ENCODE measurements at places on chromosomes 4 and X. TPM values are rescaled to one million over a fixed set of nuclear protein-coding genes. Genes with fewer than 3 reads are reported as not detected.

GRCh38 chr4:146096371-146096770, 79.1 kb upstream of the LSM6 start:
- no peak for DNase-seq
- no peak overlapping the region for H3K27ac ChIP-seq
- H3K4me1 ChIP-seq: peaks cover 4% of the 10 kb centered on the region
- H3K4me3 ChIP-seq: no peak overlapping the region

DNA sequence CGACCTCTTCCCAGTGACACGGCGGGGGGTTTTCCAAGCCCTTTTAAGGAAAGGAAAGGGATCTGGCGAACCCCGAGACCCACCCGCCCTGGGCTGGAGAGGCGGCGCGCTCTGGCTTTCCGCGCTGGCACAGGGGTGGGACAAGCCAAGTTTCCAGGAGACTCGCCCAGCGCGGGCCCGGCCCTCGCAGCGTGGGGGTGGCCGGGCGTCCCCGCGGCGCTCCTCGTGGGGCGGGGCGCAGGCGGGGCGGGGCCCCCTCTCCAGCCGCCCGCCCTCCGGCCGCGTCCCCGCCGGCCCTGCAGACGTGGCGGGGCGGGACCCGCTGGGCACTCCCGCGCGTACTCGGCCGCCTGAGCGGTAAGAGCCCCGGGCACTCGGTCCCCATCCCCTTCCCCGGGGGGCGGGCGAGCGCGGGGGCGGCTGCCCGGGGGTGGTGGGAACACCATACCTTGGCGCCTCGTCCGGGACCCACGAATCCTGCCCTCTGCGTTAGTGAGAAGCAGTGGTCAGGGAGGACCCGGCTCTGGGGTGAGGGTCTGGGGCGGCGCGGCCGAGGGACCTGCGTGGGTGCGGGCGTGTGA, at the start of gene FAM114A1:
FAM114A1 (plus strand) TSS at position 329 of the 581 bp plus-strand sequence. CDS start 10,273 bp downstream, outside the sequence.
- H3K27me3 ChIP-seq: peaks cover 3% of the 10 kb centered on the region
- no peak within 1 kb of the TSS for H3K27ac ChIP-seq
- peak within 1 kb of the TSS; percentile 80 for H3K4me3 ChIP-seq
- peaks cover 2% of the 10 kb centered on the region for H3K36me3 ChIP-seq

DNA sequence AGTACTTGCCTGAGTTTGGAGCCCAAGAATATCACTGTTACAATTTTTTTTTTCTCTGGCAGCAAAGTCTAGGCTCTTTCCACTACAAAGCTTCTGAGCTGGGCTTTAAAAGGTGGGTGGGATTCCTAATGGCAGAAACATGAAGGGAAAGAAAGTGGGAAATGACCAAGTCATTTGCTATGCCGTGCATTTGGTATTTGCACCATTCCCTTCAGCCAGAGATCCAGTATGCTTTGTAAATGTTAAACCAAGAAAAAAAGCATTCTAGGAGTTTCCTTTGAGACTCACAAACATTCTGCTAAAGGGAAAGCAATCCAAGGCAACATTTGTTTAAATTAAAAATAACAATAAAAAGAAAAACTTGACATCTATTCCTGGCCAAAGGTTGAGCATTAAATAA, 451.2 kb downstream of the RAB28 start:
- no peak for DNase-seq
- no peak overlapping the region for H3K27ac ChIP-seq
- no peaks in the 10 kb centered on the region for H3K27me3 ChIP-seq
- H3K4me3 ChIP-seq: no peak overlapping the region
- H3K36me3 ChIP-seq: no peaks in the 10 kb centered on the region

The HS3ST1 gene
- total RNA-seq: 0.51 TPM

DNA sequence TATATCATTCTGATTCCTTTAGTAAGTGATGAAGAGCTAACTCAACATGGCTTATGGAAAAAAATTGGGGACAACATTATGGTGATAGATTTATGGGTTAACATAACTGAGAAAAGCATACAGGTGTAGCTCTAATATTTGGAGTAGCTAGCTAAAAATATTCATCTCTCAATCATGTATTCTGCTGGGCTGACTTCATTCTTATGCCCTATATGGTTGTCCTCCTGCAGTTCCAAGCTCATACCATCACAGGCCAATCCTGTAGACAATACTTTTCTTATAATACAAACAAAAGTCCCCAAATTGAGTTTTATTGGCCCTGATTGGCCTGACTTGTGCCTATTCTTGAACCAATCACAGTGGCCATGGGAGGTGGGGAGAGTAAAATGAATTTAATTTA, 6.7 kb upstream of the FAM241A start:
- H3K27me3 ChIP-seq: peaks cover 2% of the 10 kb centered on the region
- H3K4me1 ChIP-seq: peaks cover 1% of the 10 kb centered on the region
- H3K4me3 ChIP-seq: no peak overlapping the region
- DNase-seq: no peak

- no peak overlapping the region for H3K4me3 ChIP-seq
- no peak overlapping the region for H3K27ac ChIP-seq
- H3K4me1 ChIP-seq: no peaks in the 10 kb centered on the region
Measured at GRCh38 chr4:11368701-11369115, 60.0 kb downstream of the HS3ST1 start.

The SSX4 gene
- not detected for total RNA-seq

GRCh38 chr4:139555705-139556070, 331 bp downstream of the SETD7 start:
- peak; percentile 12 for DNase-seq
- peaks cover 53% of the 10 kb centered on the region for H3K4me1 ChIP-seq
- H3K4me3 ChIP-seq: peak overlapping the region; percentile 93
- no peaks in the 10 kb centered on the region for H3K36me3 ChIP-seq

GRCh38 chrX:102654696-102655095, 3.4 kb downstream of the GPRASP1 start:
- no peak for DNase-seq
- no peak overlapping the region for H3K27ac ChIP-seq
- H3K36me3 ChIP-seq: no peaks in the 10 kb centered on the region

DNA sequence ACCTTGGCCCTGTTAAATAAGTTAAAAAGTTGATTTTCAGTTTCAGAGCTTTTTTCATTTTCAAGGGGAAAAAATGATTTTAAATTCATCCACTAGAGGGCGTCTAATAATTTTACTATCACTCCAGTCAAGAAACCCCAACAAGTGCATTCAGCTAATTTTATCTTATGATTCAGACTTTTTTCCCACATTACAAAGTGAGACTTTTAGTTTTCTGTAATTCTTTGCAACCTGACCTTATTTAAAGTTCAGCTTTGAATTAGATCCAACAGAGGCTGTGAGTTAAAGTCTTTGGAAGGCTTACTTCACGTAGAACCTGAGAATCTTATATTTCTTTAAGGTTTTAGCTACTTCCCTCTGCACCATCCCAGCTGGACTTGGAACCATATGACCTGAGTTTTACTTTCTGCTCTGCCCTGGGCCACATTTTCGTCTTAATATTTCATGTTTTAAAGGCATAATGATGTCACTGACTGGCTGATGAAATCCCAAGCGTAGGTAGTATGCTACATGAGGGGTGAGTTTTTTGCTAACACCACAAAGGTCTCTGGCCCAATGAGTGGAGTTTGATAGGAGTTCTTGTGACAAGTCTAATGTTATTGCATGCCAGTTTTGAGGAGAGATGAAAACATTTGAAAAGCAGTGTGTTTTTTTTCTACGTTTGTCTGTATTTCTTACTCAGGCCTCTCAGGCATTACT, 7.2 kb downstream of the GNRHR start:
- peaks cover 2% of the 10 kb centered on the region for H3K36me3 ChIP-seq
- no peak overlapping the region for H3K4me3 ChIP-seq
- H3K4me1 ChIP-seq: peaks cover 13% of the 10 kb centered on the region
- H3K27ac ChIP-seq: no peak overlapping the region
- H3K27me3 ChIP-seq: no peaks in the 10 kb centered on the region

DNA sequence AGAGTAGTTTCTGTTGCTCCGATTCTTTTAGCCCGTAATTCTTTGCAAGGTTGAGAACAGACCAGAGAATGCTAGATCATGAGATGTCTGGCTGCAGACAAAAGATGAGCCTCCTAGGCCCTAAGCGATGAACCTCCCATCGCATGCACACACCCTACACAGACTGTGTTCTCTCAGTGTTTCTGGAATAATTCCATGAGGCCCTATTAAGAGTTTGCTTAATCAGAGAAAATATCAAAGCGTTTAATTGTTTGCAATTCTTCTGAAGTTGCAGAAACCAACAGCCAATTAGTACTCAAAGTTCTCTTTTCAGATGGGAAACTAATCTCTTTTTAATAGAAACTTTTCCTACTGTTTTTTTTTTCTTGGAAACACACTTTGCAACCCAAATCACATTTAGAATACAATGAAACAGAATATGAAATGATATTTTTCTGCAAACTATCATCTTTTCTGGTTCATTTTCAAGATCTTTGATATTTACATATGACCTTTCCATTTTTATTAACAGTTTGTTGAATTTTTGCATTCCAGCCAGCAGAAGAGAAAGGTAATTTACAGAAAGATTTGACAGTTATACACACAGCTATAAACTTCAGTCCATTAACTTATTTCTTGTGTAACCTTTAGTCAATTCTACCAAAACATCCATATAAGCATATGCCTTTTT, 1525.6 kb downstream of the ARAP2 start:
- no peaks in the 10 kb centered on the region for H3K4me1 ChIP-seq
- no peak overlapping the region for H3K4me3 ChIP-seq

DNA sequence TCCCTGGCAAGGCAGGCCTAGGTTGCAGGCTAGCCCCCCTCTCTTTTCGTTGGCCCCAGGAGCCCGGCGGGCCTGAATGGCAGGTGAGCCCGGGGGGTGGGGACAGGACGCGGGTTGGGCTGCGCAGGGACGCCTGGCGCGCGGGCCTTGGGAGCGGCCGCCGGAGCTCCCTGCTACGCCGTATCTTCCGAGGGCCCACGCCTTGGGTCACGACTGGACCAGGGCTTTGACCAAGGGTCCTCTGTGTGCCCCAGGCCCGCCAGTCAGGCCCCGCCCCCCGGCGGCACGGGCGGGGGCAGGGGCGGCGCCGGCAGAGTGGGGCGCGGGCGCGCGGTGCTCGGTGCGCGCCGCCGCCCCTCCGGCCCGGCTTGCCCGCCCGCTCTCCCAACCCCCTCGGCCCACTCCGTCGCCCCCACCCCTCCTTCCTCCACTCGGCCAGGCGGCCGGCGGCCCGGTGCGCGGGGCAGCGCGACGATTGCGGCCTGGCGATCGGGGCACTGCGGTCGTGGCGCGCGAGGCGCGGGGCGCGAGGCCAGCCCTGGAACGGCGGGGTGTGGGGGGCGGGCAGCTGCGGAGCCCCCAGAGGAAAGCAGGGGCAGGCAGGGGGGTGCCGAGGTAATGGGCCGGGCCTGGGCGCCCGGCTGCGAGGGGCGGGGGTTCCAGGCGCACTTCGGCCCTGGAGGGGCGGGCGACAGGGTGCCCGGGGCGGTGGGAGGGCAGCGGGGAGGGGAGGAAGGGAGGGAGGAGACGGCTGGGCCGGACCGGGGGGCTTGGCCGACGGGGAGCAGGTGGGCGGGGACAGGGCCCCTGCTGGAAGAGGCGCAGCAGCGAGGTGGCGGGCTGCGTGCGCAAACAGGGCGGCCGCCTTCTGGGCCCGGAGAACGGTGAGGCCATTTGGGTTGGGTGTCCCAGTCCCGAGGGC, at the start of gene PRRG3:
PRRG3 (plus strand) TSS at position 798 of the 922 bp plus-strand sequence. CDS start 3,357 bp downstream, outside the sequence.
- H3K36me3 ChIP-seq: no peaks in the 10 kb centered on the region
- H3K27me3 ChIP-seq: peaks cover 2% of the 10 kb centered on the region
- DNase-seq: no peak
- no peak within 1 kb of the TSS for H3K4me3 ChIP-seq

The TLR1 gene
- total RNA-seq: 1.9 TPM

The TBX22 gene
- not detected for total RNA-seq

DNA sequence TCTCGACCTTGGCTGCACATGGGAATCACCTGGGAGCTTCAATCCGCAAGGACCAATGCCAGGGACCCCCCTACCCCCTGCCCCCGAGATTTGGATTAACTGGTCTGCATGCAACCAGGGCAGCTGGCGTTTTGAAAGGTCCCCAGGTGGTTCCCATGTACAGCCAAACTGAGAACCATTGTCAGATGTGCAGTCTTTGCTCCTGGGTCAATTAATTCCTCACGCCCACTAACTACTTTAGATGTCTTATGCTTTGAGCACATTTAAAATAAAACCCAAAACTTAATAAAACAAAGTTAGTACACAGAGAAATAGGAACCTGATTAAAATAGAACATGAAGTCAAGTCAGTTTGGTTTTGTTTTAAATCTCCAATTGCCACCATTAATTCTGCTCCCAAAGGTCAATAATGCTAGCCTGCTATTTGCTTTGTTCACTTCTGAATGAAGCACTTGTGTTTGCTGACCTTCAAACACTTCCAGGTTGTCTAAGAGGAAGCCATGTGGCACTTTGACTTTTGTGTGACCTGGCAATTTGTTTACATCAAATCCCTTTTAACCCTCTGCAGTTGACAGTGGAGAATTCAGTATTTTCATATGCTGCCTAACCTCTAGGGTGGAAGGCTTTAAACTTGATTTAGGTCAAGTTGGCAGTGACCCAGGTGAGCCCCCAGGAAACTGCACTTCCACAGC, 27.2 kb upstream of the TMSB4X start:
- peaks cover 65% of the 10 kb centered on the region for H3K4me1 ChIP-seq
- peak overlapping the region; percentile 95 for H3K27ac ChIP-seq
- H3K27me3 ChIP-seq: no peaks in the 10 kb centered on the region
- peak overlapping the region; percentile 49 for H3K4me3 ChIP-seq

The CFAP99 gene
- not detected for total RNA-seq

- no peak overlapping the region for H3K27ac ChIP-seq
- no peaks in the 10 kb centered on the region for H3K27me3 ChIP-seq
- no peak for DNase-seq
Measured at GRCh38 chrX:138026211-138026610, 460.3 kb downstream of the ZIC3 start.

The ASMT gene
- total RNA-seq: not detected

DNA sequence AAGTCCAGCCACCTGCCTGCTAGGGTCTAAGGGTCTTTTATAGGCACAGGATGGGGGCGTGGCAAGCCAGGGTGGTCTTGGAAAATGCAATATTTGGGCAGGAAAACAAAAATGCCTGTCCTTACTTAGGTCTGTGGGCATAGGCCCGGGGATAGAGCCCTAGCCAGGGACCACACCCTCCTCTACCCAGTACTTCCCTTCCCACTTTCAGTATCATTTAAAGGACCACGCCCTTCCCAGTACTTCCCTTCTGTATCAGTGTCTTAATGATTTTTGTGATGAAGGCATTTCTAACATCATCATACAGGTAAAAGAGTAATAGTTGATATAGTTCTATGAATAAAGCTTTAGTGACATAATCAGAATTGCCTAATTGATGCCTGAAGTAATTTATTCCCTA, 11.4 kb downstream of the BANK1 start:
- no peak overlapping the region for H3K4me3 ChIP-seq
- DNase-seq: no peak
- no peaks in the 10 kb centered on the region for H3K36me3 ChIP-seq
- H3K4me1 ChIP-seq: peaks cover 9% of the 10 kb centered on the region

The DMRTC1B gene
- total RNA-seq: not detected

- no peak overlapping the region for H3K4me3 ChIP-seq
- H3K36me3 ChIP-seq: no peaks in the 10 kb centered on the region
- no peak for DNase-seq
- H3K27me3 ChIP-seq: no peaks in the 10 kb centered on the region
- no peak overlapping the region for H3K27ac ChIP-seq
Measured at GRCh38 chr4:16334601-16335000, 108.3 kb upstream of the TAPT1 start.

DNA sequence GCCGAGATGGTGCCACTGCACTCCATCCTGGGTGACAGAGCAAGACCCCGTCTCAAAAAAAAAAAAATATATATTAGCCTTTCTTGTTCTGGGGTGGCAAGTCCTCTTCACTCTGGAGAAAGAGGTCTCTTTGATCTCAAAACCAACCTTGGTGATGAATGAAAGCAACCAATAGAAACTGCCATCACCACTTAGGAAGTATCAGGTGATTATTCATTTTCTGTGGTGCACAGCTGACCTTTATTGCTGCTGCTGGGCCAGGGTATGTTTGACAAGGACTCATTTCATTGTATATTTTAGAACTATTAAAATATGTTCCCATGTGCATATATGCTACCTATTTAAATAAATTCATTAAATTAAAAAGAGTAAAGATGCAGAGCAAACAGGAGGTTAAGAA, 76.0 kb upstream of the KIT start:
- DNase-seq: no peak
- H3K4me1 ChIP-seq: no peaks in the 10 kb centered on the region
- H3K27me3 ChIP-seq: peaks cover 4% of the 10 kb centered on the region
- no peaks in the 10 kb centered on the region for H3K36me3 ChIP-seq

Data from activated T-helper 1 cell treated with anti-CD3 and anti-CD28 coated beads, Interleukin-12 subunit alpha, Interleukin-12 subunit beta, Interleukin-2, Interleukin-4 antibody, amounts not matched to agents 30 ng/mL and 10 ng/mL and 1 ng/mL, durations not matched to agents 14 hours and 24 hours and 36 hours (primary cell).